ENCODE measurements at places on chromosomes 4 and X. TPM values are rescaled to one million over a fixed set of nuclear protein-coding genes. Genes with fewer than 3 reads are reported as not detected.

GRCh38 chr4:166902941-166903340 is 331.4 kb downstream of the SPOCK3 start:
- DNase-seq, result no peak

DNA sequence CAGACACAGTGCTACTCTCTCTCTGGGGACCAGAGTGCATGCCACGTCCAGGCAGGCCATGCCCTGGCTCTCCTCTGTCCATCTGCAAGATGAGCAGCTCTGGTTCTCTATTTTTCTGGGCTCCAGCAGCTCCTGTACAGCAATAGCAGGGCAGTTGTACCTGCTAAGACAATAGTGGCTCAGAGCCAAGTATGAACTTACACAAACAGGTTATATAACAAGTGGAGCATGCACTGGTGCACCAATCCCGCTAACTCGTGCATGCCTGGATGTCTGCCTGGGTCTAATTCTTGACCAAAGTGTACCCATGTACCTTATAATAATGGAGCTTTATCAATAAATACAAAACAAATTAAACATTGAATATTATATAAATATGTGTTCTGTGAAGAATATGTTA is 392.3 kb downstream of the CENPC start:
- DNase-seq, result no peak

- peak; percentile 24 for DNase-seq
Measured at GRCh38 chr4:184983672-184984356, 34.5 kb upstream of the HELT start.

DNA sequence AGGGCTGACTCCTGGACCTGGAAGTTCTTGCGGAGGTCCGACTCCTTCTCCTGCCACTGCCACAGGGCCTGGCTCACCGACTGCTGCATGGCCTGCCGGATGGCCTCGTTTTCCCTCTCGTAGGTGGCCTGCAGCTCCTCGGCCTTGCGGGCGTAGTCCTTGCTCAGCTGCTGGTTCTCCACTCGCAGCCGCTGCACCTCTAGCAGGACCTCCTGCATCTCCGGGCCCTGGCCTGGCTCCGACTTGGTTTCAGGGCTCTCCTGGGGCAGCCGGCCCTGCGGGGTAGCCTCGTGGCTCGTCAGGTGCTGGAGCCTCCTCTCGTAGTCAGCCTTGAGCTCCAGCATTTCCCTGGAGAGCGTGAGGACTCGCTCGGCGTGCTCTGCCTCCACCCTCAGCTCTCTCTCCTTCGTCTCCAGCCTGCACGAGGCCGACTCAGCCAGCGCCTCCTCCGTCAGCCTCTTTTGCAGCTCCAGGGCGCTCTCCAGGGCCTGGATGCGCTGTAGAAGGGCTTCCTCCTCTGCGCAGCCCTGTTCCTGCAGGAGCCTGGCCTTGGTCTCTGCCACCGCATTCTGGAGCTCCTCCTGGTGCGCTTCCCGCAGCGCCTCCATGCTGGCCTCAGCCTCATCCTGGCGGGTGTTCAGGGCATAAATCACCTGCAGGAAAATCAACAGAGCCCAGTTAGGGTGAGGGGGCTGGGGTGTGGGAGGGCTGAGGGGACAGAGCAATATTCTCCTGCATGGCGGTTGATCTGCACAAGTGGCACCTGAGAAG is 72.2 kb downstream of the FAM184B start:
- no peak for DNase-seq

DNA sequence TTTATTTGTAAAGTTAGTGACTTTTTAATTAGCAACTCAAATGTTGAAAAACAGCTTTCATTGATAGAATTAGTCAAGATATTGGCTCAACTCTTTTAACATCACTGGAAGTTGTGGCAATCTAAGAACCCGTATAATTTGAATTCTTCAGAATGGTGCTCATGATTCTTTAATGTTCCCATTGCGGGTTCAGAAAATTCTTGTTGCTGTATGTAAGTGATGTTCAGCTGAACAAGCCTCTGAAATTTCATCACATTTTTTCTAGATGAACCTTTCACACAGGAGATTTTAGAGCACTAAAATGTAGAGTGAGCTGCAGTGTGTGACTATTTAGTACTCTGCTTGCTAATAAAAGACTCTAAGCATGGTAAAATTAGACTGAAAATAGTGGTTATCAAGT is 1317.7 kb downstream of the FSTL5 start:
- DNase-seq, result no peak

DNA sequence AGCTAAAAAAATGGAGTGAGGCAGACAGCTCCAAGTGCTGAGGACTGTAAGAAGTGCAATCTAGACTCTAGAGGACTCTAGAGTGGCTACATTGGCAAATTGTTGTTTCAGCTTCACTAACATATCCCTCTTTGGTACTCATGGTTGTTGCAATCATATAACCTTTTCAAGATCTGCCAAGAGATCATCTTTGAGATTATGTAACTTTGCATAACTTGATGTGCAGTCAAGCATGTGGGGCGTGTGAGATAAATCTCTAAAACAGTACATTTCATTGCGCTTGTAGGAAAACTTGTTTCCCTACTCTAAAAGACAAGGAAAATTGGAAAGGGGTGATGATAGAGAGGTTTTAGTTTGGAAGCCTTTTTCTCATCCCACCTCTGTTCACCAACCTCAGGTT is 11.2 kb upstream of the BRS3 start:
- DNase-seq, result no peak

DNA sequence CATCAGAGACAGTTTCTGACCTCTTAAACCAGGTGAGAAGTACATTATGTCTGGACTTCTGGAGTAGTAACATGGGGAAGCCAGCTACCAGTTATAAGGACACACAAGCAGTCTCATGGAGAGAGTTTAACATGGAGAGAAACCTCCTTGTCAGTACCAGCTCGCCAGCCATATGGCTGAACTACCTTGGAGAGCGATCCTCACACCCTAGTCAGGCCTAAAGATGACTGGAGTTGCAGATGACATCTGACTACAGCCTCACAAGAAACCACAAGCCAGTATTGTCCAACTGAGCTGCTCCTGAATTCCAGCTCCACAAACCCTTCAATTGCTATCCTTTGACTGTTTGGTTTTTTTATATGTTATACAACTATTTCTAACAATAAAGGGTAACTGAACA is 49.8 kb downstream of the PDHA2 start:
- DNase-seq, result no peak

GRCh38 chr4:76563454-76564122 is 128.6 kb downstream of the SHROOM3 start:
- DNase-seq, result no peak

DNA sequence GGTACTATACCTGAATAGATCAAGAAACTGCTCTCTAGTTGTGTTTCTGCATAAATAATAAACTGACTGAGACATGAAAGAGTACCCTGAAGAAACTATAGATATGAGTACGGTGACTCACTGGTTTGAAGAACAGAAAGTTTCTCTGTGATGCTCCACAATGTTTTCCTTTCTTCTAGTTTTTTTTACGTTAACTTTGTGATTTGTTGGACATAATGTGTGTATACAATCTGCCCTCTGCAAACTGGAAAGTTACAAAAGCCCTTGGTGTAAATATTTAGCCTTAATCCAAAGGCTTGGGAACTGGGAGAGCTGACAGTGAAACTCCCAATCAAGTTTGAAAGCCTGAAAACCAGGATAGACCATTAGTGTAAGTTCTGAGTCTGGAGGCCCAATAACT is 31.6 kb upstream of the PAPSS1 start:
- DNase-seq, result no peak

DNA sequence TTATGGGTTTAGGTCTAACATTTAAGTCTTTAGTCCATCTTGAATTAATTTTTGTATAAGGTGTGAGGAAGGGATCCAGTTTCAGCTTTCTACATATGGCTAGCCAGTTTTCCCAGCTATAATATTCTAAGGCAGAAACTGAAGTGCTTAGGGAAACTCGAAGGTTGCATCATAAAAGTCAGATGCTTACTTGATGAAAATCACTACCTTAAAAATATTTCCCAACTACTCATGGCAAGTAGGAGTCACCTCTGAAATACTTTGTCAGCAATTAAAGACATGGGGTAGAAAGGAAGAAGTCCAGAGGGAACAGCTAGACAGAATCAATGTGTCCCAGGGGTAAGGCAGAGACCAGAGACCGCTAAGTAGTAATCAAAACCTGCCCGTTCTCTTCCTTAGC is 6.3 kb upstream of the AP1S2 start:
- DNase-seq, result no peak

GRCh38 chrX:108527724-108528123 is 88.1 kb downstream of the COL4A5 start:
- DNase-seq, result no peak

- no peak for DNase-seq
Measured at GRCh38 chrX:47216393-47216925, 2.0 kb upstream of the CDK16 start.

DNA sequence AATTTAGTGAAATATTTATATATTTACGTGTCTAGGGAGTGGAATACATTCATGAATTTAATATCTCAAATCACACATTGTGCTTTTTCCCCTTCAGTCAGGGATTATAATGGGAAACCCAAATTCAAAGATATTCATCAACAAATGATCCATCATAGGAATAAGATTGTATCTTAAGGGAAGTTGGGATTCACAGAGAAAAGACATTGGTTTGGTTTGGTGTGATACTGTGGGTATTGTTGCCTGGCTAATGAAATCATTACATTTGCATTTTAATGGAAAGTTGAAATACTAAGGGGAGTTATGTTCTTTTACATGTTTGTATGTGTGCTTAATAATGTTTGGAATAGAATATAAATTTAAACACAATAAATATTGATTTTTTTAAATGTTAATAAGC is 1.7 kb downstream of the TET2 start:
- DNase-seq, result no peak

GRCh38 chr4:16483540-16483939 is 257.3 kb upstream of the TAPT1 start:
- DNase-seq, result no peak

GRCh38 chrX:107715331-107716117 is 60.1 kb downstream of the TSC22D3 start:
- no peak for DNase-seq

- no peak for DNase-seq
Measured at GRCh38 chrX:112968351-112969133, 127.9 kb upstream of the AMOT start.

- no peak for DNase-seq
Measured at GRCh38 chr4:134911941-134912340, 710.4 kb upstream of the PABPC4L start.

- no peak for DNase-seq
Measured at GRCh38 chr4:123659262-123659661, 262.7 kb downstream of the SPRY1 start.

GRCh38 chr4:73707918-73708577 is 32.3 kb upstream of the CXCL8 start:
- no peak for DNase-seq

- DNase-seq, result no peak
Measured at GRCh38 chr4:21656832-21657231, 291.7 kb downstream of the KCNIP4 start.

The UCP1 gene
- not detected for polyA plus RNA-seq

The SPINK2 gene
- polyA plus RNA-seq, result 0.41 TPM

The TMEM31 gene
- not detected for polyA plus RNA-seq

The CT55 gene
- polyA plus RNA-seq, result not detected

The FAT4 gene
- polyA plus RNA-seq, result not detected

The SERTM2 gene
- polyA plus RNA-seq, result not detected
